Erythroblast (primary cell): ENCODE measurements at places on chromosomes 2 and 18.

DNA sequence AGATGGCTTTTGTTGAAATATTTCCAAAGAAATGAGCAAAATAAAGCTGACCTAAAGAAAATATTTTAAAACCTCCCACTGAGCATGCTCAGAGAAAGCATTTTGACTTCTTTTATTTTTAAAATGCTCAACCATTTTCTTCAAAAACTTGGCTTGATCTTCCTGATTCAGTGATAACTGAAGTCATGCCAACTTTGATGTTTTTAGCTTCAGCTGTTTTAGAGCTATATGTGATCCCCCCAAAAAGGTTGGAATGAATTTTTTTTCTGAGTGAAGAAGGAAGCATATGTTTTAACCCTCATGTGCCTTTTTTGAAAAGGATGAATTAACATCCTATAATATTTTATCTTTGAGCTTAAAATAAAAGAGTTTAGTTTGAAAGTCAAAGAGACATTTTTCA is 612.0 kb downstream of the ARHGAP15 start:
- no peak for DNase-seq

DNA sequence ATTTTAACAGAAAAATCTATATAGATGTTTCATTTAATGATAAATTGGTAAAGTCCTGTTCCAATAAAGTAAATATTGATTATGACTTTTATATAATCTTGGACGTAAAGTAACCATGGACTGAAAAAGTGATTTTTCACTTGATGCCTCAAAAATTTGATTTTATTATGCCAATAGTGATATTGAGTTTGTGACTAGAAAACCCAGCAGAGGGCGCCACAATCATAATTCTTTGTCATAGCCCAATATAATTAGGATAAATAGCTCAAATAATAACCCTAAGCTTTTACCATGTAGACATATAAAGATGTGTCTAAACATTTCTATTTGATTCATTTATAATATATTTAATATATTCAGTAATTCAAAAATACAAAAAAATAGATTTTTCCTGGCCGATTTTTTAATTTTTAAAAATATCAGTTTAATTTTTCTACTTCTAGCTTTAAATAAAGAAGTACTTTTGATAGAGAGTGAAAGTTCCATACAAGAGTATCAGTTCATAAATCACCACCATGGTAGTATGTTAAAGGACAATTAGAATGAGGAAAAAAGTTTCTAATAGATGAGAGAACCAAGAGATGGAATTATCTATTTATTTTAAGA is 30.7 kb downstream of the CAMKMT start:
- peak; percentile 72 for DNase-seq

GRCh38 chr2:216777637-216778273 is 82.1 kb downstream of the TNP1 start:
- DNase-seq, result peak; percentile 88

- DNase-seq, result no peak
Observed at GRCh38 chr2:190159453-190159852, 96.9 kb upstream of the MSTN start.

GRCh38 chr2:152743002-152743401 is 24.6 kb downstream of the ARL6IP6 start:
- DNase-seq, result peak; percentile 23

DNA sequence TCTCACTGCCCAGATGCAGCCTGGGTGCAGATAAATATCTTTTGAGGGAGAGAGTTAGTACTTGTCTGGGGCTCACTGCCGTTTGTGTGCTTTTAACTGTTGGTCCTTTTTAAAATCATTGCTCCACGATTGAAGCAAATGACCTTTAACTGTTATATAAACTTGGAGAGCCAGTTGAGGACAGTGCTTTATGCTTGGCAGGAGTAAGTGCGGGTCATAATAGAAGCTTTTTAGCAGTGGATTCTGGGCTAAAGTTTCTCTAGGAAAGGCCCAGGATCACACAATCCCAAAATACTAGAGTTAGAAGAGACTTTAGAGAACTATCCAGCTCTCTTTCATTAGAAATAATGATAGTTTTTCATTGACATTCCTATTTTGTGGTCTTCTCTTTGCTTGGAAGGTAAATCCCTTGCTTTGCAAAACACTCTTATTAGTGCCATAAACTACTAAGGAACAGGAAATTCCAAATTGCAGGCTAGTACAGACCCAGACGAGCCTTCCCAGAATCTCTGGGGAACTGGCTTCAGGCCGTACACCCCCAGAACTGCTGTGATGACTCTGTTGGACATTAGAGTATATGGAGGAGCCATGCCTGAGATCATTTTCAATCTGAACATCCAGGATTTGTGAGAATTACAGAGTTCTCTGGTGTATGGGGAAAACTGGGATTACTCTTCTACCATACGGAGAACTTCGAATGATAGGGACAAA is 19.1 kb downstream of the LIMS1 start:
- no peak for DNase-seq

DNA sequence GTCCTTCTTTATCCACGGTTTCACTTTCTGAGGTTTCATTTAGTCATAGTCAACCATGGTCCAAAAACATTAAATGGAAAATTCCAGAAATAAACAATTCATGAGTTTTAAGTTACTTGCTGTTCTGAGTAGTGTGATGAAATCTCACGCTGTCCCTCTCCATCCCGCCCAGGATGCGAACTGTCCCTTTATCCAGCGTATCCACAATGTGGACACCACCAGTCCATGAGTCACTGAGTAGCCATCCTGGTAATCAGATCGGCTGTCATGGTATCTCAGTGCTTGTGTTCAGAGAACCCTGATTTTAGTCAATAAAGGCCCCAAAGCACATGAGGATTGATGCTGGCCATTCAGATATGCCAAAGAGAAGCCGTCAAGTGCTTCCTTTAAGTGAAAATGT is 3.7 kb downstream of the SP140L start:
- DNase-seq, result no peak

DNA sequence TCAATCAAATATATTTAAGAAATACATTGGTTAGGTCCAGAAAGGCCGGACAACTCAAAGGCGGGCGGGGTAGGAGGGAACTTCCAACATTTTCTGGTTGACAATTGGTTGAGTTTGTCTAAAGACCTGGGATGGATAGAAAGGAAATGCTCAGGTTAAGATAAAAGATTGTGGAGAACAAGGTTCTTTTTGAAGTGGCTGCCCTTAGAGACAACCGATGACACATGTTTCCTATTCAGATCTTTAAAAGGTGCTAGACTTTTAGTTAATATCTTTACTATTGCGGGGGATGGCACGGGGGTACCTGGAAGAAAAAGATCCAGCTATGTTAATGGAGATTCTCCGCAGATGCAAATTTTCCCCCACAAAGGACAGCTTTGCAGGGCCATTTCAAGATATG is 10.0 kb upstream of the AP1S3 start:
- DNase-seq, result no peak

- DNase-seq, result peak; percentile 47
Observed at GRCh38 chr2:98734823-98735260, 3.9 kb upstream of the MGAT4A start.

DNA sequence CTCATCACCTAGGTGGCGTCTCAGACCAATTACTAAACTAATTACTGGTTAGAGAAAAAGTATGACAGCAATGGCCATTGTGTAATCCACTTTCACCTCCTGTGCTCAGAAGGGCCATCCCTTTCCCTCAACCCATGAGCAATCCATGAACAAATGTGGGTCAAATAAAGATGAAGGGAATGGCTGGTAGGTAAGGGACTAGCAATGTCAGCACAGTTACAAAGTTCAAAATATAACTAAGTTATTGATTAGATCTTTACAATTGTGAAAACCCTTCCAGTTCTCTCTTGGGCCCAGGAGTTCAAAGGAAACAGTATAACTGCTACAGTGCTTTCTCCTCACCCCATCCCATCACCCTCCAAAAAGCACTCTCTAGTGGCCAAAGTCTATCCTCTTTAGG is 98.3 kb downstream of the DTNA start:
- no peak for DNase-seq

- DNase-seq, result peak; percentile 86
Observed at GRCh38 chr18:70506511-70506910, 217.7 kb downstream of the SOCS6 start.

GRCh38 chr18:51811883-51812282 is 528.1 kb upstream of the DCC start:
- DNase-seq, result no peak

DNA sequence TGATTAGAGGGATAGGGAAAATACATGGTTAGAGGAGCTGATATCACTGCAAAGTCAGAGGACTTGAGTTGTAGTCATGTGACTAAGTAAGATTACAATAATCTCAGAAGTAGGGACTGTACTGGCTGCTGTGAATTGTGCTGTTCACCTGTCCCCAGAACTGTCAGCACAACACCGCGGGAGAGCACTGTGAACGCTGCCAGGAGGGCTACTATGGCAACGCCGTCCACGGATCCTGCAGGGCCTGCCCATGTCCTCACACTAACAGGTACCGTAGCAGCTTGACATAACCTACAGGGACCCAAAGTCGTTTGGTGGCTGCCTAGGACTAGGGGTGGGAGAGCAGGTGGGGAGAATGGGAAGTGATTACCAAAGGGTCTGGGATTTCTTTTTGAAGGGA is 132.8 kb upstream of the TTC39C start:
- DNase-seq, result no peak

- no peak for DNase-seq
Observed at GRCh38 chr18:6022074-6022444, 126.7 kb upstream of the TMEM200C start.

DNA sequence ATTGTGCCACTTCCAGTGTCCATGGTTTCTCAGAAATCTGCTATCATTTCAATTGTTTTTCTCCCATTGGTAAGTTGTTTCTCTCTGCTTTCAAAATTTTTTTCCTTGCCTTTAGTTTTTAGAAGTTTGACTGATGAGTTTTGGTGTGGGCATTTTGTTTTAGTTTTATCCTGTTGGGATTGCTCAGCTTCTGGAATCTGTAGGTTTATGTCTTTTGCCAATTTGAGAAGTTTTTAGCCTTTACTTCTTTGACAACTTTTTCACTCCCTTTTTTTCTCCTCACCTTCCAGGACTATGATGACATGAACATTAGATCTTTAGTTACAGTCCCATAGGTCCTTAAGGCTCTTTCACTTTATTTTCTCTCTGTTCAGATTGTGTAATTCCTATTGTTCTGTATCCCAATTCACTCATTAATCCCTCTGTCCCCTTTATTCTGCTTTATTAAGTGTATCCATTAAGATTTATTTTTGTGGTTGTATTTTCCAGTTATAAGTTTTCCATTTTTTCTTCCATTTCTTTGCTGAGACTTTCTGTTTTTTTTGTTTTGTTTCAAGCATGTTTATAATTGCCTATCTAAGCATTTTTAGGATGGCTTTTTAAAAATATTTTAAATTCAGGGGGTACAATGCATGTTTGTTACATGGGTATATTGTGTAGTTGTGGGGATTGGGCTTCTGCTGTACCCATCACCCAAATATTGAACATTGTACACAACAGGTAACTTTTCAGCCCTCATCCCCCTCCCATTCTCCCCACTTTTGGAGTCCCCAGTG is 17.9 kb downstream of the MFSD6 start:
- DNase-seq, result no peak

- no peak for DNase-seq
Observed at GRCh38 chr2:218262237-218262600, 1.4 kb downstream of the GPBAR1 start.

DNA sequence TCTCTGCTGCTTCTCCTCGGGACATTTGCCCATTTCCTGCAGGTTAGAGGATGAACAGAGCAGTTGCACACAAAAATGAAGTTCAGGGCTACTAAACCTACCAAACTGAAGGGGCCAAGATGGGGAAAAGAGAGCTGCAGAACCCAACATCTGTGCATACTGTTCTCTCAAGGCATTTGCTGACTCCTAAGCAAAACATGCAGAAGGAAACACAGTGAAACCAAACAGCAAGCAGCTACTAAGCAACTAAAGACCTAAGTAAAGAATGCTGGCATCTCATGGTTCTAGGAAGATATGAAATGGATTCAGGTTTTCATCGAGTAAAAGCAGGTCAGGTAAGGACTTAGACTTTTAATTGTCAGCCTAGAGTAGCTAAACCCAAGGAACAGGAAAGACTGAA is 111.9 kb upstream of the SYT4 start:
- no peak for DNase-seq

- DNase-seq, result no peak
Observed at GRCh38 chr18:46559946-46560670, 96.9 kb downstream of the LOXHD1 start.

- DNase-seq, result no peak
Observed at GRCh38 chr2:84249140-84249539, 209.9 kb downstream of the SUCLG1 start.

DNA sequence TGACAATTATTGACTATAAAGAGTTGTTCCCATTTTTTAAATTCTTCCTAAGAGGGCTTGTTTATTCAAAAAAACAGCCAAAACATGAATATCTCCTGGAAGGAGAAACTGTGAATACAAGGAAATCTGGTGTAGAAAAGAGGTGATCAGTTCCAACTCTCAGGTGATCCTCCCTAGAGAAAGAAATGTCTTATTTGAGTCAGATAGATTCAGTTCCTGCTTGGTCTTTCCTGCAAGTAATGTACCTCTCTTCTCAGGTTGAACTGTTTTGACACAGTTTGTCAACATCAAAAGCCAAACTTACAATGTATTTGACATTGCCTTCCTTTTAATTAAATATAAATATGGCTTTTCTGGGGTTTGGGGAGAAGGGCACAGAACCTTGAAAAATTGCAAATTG is 567.4 kb downstream of the ARHGAP15 start:
- DNase-seq, result no peak

DNA sequence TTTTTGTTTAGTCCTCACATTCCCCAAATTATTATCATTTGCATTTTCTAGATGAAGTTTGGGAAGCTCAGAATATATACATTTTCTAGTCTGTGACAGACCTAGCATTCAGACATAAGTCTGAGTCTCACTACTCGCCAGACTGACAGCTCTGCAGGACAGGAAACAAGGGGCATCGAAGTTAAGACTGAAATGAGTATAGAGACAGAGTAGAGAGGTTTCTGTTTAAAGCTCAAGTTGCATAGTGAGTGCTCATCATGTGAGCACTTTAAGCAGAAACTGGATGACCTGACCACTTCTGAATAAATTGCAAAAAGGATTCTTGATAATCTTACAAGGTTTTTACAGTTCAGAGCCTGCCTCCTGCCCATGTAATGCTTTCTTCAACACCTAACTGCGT is 1.1 kb downstream of the HADHB start:
- DNase-seq, result peak; percentile 21

DNA sequence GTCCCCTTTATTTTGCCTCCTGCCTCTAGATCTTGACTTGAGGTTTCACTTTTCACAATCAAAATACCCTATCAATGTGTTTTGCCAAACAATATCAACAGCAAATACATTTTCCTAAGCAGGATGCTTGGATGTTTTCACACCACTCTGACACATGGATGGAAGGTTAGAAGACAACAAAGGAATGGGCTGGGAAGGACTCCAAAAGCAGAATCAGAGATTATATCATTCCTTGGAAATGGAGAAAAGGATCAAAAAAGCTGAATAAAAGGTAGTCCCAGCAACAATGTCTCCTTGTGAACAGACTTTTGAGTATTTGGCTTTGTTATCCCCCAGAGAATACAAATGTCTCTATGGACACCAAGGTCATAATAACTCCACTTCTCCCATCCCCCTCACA is 170.8 kb downstream of the ETAA1 start:
- DNase-seq, result no peak

DNA sequence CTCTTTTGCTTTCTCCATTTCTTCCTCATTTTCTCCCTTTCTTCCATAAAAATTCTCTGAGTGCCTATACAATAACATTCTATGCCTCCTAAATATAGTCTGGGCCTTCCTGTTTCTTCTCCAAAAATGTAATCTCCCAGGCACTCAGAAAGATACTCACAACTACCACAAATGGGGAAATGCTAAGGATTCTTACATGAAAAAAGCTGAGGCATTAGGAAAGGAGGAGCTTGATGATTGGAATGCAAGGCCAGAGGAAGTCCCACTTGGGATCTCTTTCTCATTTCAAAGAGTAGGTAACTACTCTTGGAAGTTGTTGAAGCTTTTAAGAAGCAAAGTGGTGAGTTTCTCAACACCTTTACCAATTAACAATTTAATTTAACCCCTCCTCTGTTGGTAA is 3.4 kb downstream of the VSNL1 start:
- DNase-seq, result no peak
